T-cell (primary cell): ENCODE measurements at places on chromosomes 6 and 20.

DNA sequence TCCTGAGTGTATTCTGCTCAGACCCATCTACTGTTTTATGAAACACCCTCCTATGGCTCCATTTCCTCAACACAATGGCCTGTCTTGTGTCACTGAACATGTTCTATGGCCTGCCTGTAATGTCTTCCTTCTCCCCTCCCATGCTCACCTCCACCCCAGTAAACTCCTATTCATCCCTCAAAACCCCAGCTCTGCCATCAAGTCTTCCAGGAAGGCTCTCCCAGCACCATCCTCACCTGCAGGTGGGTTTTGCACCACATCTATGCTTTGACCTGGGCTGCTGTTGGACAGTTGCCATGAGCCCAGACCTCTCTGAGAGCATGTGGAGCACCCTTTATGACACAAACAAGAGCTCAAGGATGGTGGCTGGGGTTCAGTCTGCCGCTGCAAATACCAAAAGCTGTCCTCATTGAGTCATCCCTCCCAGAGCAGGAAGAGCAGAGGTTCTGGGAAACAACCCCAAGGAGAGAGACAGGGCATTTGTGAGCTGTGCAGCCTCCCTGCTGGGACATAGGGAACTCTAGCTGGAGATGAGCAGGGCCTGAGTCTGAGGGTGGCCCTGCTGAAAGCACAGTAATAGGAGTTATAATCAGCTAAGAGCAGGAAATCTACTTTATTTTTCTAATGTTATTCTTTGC, 93.8 kb upstream of the CD93 start:
- no peak for DNase-seq

- DNase-seq, result peak; percentile 67
Measured at GRCh38 chr6:143060806-143061596, at the start of gene AIG1. TSS of gene AIG1 (plus strand) at chr6:143060889. CDS start at chr6:143060926, 37 bp downstream.

- no peak for DNase-seq
Measured at GRCh38 chr6:111862314-111862713, 10.9 kb downstream of the FYN start.

DNA sequence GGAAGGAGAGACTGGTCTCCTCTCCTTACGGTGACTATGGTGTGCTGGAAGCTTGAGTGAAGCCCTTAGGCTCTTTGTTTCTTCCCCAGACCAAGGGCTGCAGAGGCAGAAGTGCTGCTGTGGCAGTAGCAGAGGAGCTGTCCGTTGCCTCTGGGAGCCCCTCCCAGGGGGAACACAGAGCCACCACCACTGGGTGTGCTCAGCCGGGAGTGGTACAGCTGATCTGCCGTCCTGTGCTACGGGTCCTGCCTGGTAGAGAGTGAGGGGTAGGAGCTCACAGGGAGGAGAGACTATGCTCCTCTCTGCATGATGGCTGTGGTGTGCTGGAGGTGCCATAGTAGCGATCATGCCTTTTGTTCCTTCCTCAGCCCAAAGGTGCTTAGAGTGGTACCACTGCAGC, 318.7 kb downstream of the DOK5 start:
- no peak for DNase-seq

GRCh38 chr20:46049190-46049589, 20.2 kb downstream of the SLC12A5 start:
- DNase-seq, result no peak

DNA sequence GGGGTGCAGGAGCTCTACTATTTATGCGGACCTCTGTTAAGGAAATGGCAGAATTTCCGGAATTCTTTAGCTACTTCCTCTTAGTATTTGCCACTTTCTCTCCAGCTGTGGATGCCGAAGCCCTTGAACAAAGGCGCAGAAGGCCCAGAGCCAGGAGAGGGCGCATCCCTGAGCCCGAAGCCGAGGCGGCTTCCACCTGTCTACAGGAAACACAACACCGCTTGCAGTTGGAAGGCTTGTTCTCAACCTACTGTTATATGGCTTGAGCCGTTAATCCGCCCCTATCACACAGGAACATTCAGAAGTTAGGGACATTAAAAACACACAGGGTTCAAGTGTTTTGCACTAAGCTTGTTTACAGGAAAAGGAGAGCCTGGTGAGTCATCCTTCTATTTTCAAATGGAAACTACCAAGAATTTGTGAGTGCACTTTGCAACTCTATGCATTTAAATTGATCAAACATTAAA, 417.1 kb downstream of the BCKDHB start:
- DNase-seq, result no peak

GRCh38 chr6:12544821-12545565, 171.6 kb upstream of the PHACTR1 start:
- DNase-seq, result no peak

DNA sequence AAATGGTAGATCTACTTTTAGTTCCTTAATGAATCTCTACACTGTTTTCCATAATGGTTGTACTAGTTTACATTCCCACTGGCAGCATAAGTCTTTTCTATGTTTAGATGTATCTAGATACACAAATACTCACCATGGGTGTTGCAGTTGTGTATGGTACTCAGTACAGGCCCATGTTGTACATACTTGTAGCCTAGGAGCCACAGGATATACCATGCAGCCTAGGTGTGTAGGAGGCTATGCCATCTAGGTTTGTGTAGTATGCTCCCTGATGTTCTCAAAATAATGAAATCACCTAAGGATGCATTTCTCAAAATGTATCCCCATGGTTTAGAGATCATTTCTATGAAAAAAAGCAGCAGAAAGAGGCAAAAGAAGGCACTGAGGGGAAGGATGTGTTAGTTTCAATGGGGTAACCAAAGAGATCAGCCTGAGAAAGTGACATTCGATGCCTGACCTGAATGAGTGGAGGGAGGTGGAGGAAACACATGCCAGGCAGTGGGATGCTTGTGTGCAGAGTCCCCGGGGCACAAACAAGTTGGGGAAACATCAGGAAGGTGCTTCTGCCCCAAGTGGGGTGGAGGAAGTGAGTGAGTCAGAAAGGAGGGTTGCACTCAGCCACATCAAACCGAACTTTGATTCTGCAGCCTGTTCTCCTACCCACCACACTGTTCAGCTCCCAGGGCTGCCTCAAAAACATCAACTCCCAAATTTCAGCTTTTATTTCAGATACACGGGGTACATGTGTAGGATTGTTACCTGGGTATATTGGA, 191.2 kb downstream of the ZNF217 start:
- DNase-seq, result no peak

DNA sequence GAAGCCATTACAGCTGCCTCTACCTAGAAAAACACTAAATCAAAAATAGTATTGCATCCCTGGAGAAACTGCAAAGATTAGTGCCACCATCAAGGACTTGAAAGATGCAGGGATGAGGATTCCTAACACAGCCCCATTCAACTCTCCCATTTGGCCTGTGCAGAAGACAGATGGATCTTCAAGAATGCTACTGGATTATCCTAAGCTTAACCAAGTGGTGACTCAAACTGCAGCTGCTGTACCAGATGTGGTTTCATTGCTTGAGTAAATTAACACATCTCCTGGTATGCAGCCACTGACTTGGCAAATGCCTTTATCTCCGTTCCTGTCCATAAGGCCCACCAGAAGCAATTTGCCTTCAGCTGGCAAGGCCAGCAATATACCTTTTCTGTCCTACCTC, 117.4 kb downstream of the TBC1D32 start:
- DNase-seq, result no peak

DNA sequence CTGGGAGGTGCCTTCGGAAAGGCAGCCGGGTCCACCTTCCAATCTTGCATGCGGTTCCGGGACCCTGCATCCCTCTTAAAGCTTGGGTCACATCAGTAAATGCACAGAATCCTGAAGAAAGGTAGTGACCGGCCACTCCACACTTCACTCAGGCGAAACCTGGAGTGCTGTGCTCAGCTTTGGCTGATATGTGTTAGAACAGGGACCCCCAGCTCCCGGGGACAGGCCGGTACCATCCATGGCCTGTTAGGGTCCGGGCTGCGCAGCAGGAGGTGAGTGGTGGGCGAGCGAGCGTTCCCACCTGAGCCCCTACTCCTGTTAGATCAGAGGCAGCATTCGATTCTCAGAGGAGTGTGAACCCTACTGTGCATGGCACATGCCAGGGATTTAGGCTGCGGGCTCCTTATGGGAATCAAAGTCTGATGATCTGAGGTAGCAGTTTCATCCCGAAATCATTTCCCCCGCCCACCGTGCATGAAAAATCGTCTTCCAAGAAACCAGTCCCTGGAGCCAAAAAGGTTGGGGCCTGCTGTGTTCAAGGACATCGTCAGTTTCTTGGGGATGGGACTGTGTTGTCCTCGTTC, 143.0 kb downstream of the ERMARD start:
- DNase-seq, result no peak

DNA sequence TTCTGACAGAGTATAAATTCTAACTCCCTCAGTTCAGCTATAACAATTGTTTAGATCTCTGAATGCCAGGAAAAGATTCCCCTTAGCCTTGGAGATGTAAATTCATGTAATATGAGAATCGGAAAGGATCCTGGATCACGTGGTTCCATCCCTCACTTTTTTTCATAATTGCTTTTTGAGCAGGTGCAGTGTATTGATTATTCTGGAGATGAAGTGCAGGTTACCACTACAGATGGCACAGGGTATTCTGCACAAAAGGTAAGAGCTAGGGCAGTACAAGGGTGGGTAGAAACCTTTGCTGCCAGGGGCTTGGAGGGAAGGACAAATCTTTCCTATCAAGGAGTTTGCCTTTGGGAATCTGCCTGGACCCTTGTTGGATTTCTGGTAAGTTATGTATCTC, 52.7 kb downstream of the KDM1B start:
- no peak for DNase-seq

GRCh38 chr6:97470322-97470721, 187.3 kb upstream of the MMS22L start:
- DNase-seq, result no peak

DNA sequence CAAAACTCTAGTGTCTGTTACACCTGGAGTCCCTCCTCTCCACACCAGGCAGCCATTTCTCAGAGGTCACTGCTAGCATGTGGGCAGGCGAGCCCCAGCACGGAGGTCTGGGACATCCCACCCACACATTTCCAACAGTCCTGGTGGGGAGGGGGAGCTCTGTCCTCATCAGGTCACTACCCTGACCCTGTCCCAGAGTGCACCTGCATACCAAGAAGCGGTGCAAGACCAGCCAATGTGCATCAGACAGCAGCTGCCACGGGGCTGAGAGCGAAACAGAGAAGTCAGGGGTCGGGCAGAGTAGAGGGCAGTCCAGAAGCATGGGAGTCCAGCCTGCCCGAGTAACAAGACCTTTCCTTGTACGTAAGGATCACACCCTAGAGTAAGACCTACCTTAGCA, 71.1 kb downstream of the TAF4 start:
- DNase-seq, result no peak

GRCh38 chr6:16336056-16336818, 97.8 kb downstream of the GMPR start:
- no peak for DNase-seq

- DNase-seq, result no peak
Measured at GRCh38 chr6:125867483-125867942, 76.8 kb downstream of the NCOA7 start.

DNA sequence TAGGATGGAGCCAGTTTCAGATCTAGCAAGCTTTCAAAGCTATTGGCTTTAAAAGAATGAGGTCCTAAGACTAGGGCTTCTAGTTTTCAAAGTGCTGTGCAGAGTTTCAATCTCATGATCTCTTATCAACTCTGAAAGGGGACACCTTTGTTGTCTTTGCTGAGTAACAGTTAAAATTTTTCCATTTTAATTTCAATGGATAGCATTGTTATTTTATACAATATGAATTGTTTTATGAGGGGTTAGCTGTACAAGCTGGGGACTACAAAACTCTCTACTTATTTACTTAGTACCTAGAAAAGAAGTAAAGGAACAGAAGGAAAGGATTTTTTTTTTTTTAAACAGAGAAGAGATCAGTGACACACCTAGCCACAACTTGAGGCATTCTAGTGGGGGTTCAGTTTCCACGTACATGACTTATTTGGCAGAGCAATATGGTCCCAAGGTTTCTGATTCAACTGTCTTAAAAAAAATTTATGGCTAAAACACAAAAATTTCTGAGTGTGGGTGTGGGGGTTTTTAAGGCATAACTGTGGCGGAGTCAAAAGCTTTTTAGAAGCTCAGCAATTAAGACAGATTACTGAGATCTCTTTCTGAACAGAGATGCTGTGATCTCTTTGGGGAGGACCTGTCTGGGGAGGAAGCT, 46.1 kb upstream of the JAG1 start:
- no peak for DNase-seq

GRCh38 chr20:64009811-64010387, 26.1 kb upstream of the C20orf204 start:
- no peak for DNase-seq

- DNase-seq, result no peak
Measured at GRCh38 chr20:53582574-53583351, 10.9 kb downstream of the ZNF217 start.

GRCh38 chr20:46709459-46710152, at the start of gene SLC2A10:
TSS of gene SLC2A10 (plus strand) at chr20:46709649. CDS start at chr20:46709737, 88 bp downstream.
- DNase-seq, result no peak

DNA sequence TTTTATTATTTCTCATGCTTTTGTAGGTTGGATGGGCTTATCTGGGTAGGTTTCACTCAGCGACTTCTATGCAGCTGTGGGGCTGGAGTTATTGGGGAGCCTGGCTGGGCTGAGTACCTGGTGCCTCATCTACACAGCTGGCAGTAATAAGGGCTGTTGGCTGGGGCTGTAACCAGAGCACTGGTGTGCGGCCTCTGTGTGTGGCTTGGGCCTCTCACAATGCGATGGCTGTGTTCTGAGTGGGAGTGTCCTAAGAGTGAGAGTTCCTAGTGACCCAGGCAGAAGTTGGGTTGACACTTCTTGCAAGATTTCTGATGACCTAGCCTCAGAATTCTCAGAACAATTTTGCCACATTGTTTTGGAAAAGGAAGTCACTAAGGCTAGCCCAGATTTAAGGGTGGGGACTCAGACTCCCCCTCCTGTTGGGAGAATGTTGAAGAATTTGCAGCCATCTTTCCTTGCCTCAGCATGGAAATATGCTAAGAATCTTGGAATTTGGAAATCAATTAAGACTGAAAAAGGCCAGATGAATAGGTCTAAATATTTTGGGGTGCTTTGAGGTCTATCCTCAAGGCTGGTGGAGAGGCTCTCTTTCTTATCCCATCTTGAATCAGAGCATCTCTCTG, 158.8 kb downstream of the SCP2D1 start:
- DNase-seq, result no peak

DNA sequence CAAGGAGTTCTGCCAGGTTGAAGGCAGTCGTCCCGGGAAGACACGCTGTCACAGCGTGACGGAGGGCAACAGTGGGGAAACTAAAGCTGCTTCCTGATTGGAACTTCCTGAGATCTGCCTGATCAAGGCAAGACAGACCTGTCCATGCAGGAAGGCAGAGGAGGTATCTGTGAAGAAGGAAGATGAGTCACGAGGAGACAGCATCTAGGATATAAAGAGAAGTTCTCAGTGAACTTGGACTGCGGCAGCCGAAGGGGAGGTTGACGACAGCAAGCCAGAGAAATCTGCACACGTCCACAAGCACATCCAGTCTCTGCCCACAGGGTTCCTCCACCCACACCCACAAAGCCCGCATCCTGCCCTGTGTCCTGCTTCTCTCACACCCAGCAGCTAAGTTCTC, 38.6 kb downstream of the PREP start:
- DNase-seq, result no peak
